Aorta (tissue), 5 donors: ENCODE measurements at places on chromosomes 6 and 20. TPM values are rescaled to one million over a fixed set of nuclear protein-coding genes. Genes with fewer than 3 reads are reported as not detected.

DNA sequence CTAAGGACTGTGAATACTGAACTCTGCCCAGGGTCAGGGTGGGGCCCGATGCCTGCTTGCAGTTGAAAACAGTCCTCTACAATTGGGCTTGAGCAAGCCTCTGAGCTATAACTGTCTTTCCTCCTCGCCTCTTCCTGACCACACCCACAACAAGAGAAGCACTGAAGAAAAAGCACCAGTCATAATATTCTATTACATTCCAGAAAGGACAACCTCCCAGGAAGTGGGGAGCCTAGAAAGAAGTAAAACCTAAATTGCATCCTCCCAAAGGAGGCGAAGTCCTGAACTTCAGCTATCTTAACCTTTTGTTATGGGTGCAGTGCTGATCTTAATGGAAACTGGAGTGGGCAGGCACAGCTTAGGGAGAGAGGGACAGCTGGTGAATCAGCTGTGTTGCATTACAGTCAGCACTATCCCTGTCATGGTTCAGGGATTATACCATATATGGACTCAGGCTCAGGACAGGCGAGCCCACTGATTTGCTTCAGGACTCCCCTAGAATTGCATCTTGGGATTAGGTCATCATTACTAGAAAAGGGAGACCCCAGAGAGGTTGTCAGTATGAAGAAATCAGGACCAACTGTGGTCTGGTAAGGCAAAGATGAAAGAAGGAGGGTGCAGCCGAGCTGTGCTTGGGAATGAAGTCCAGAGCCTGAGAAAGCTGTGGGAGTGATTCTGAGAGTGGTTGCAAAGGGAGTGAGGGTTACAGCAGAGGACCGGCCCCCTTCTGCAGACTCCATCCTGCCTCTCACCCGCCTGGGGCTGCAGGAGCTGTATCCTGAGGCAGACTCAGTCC, 18.3 kb upstream of the TRAM2 start:
- H3K27ac ChIP-seq, result peak overlapping the region; percentile 50
- no peaks in the 10 kb centered on the region for H3K36me3 ChIP-seq
- H3K4me1 ChIP-seq, result peaks cover 3% of the 10 kb centered on the region
- H3K4me3 ChIP-seq, result no peak overlapping the region
- no peaks in the 10 kb centered on the region for H3K27me3 ChIP-seq
- DNase-seq, result peak; percentile 62

DNA sequence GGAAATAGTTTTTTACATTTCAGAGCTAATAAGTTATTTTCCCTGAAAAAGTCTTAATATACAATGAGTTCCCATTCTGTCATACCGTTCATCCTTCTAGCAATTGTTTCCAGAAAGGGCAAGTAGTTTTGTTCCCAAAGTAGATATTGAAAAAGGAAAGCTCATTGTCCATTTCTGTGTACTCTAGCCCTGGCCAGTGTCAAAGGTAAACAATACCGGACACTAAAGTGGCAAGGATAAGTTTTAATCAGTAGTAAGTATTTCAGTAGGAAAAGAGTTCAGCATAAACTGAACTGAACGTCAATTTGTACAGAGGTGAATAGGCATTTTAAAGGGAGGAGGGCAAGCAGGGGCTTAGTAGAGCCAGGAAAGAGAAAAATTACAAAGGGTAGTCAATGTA, 43.5 kb upstream of the CALHM6 start:
- H3K4me1 ChIP-seq, result no peaks in the 10 kb centered on the region
- no peak overlapping the region for H3K4me3 ChIP-seq
- H3K27me3 ChIP-seq, result no peaks in the 10 kb centered on the region
- no peak overlapping the region for H3K27ac ChIP-seq

DNA sequence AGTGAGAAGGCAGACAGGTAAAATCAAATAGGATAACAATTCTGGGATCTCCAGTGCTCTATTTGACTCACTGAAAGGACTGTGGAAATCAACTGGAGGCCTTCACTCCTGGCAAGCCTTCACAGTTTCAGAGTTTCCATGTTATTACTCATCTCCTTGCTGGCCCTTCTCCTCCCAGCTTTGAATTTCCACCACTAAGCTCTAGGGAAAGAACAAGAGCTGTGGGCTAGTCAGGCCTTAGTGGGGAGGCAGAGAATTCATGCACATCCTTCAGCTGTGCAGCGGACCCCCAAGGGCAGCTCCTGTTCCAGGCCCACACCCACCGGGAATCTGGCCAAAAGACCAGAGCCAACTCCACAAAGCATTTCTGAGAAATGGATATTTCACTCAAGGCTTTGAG, 26.0 kb downstream of the MYLIP start:
- no peak overlapping the region for H3K4me3 ChIP-seq
- H3K4me1 ChIP-seq, result no peaks in the 10 kb centered on the region
- DNase-seq, result peak; percentile 73
- H3K36me3 ChIP-seq, result peaks cover 3% of the 10 kb centered on the region
- no peaks in the 10 kb centered on the region for H3K27me3 ChIP-seq
- H3K27ac ChIP-seq, result no peak overlapping the region

DNA sequence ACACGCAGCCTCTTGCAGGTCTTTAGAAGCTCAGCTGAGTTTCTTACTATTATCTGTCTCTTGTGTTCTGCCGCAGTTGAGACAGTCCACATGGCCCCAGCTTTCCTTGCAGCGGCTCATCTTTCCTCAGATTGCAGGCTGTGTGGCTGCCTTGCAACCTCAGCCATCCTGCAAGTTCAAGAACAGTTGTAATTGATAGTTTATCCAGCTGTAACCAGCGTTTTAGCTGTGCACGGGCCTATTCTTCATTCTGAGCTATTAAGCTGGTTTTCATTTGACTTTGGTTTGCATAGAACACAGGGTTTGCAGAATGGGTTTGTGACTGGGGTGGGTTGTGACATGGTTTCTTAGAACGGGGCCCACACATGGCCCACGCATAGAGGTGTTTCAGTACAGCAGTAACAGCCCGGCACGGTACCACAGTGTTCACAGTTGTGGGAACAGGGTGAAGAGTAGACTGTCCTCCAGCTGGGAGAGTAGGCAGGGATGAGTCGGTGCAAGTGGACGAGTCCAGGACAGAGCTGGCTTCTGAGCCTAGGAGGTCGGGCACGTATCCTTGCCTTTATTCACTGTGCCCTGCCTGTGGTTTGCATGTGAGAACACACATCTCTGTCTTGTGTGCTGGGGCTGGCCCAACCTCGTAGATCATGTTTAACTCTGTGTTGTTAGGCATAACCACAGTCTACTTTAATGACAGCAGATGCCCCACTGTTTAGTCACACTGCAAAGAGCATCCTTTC, 89.2 kb downstream of the RPP40 start:
- H3K4me1 ChIP-seq, result peaks cover 23% of the 10 kb centered on the region
- H3K36me3 ChIP-seq, result no peaks in the 10 kb centered on the region
- no peaks in the 10 kb centered on the region for H3K27me3 ChIP-seq
- no peak overlapping the region for H3K4me3 ChIP-seq
- no peak overlapping the region for H3K27ac ChIP-seq

DNA sequence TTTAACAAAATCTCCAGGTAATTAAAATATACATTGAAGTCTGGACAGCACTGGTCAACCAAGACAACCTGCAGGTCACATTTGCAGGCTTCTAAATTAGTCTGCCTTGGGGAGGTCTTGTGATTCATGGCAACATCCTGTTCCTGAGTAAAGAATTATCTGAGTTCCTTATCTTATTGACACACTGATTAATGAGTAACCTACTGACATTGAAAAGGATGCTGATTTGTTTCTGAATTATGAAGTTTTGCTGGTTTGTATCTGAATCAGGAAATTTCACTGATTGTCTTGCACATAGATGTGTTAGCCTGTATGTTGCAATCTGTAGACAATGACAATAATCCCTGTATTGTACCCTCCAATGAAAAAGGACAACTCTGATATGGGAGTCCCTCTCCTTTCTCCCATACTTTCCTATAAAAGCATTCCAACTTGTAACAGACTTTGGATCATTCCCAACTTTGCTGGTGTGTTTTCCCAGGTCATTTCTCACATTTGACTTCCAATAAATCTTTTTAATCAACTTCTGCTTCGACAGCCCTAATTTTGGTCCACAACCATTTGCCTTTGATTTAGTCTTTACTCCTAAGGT, 80.0 kb downstream of the LAMP5 start:
- DNase-seq, result no peak
- H3K36me3 ChIP-seq, result no peaks in the 10 kb centered on the region
- H3K27ac ChIP-seq, result no peak overlapping the region
- no peaks in the 10 kb centered on the region for H3K27me3 ChIP-seq
- no peaks in the 10 kb centered on the region for H3K4me1 ChIP-seq
- no peak overlapping the region for H3K4me3 ChIP-seq

DNA sequence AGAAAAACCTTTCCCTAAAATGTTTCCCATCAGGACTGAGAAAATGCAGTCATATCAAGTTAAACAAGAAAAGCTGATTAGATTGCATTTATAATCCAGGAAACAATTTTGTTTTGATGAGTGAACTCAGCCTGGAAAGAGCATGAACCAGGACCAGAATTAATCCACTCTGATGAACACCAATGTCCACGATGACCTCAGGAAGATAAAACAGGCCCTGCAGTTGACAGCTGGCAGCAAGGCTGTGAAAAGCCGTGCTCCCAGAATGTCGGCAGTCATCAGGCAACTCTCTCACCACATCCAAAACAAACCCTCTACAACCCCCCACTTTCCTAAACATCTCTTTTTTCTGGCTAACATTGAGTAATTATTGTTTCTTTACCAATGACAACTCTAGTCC, 74.0 kb upstream of the PROKR2 start:
- H3K4me3 ChIP-seq, result no peak overlapping the region
- no peak overlapping the region for H3K27ac ChIP-seq
- no peak for DNase-seq

DNA sequence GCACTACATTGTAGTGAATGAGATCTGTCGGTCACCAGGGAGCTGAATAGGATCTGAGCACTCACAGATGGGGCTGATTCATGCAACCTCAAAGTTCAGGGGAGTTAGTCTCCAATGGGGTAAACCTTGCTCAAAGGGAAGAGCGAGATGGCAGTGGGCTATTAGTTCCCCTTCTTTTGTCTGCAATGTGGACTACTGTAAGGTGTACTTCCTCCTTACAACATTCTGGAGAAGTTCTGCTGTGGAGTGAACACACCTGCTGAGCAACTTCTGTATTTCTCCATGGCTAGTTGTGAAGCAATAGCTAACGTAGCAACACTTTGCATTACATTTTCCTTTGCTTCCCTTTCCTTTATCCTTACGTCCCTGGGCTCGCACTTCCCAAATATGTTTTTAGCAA, 134.3 kb upstream of the B3GAT2 start:
- no peaks in the 10 kb centered on the region for H3K27me3 ChIP-seq
- H3K4me3 ChIP-seq, result no peak overlapping the region
- DNase-seq, result no peak
- no peaks in the 10 kb centered on the region for H3K4me1 ChIP-seq
- no peak overlapping the region for H3K27ac ChIP-seq

DNA sequence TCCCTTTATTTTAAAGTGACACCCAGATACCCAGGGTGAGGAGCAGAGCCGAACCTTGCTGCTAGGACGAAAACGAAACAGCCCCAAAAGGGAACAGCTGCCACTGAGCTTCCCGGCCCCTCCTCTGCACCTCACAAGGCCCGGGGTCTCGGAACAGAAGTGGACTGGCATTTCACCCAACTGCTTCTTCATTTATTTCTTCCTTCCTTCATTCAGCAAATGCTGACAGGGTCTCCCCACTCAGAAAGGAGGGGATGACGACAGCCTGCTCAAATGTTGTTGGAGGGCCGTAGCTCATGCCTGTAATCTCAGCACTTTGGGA, 220.3 kb downstream of the PREX1 start:
- H3K4me3 ChIP-seq, result no peak overlapping the region
- H3K4me1 ChIP-seq, result no peaks in the 10 kb centered on the region
- no peaks in the 10 kb centered on the region for H3K27me3 ChIP-seq
- peak; percentile 32 for DNase-seq
- no peaks in the 10 kb centered on the region for H3K36me3 ChIP-seq
- no peak overlapping the region for H3K27ac ChIP-seq

GRCh38 chr20:58696411-58696961, 3.9 kb downstream of the NPEPL1 start:
- H3K4me1 ChIP-seq, result no peaks in the 10 kb centered on the region
- H3K4me3 ChIP-seq, result no peak overlapping the region
- no peak overlapping the region for H3K27ac ChIP-seq
- DNase-seq, result no peak

MMS22L gene
- total RNA-seq, result 6.6 TPM

RAB23 gene
- 59.2 TPM for total RNA-seq

MOG gene
- not detected for total RNA-seq

CALHM6 gene
- total RNA-seq, result 5.7 TPM

WFDC5 gene
- not detected for total RNA-seq
